Body of pancreas (tissue), 4 donors: ENCODE measurements at places on chromosomes 6 and 20.

GRCh38 chr6:109118871-109119354 is 23.6 kb downstream of the CEP57L1 start:
- no peak for DNase-seq

GRCh38 chr6:132607544-132608233 is 16.4 kb downstream of the TAAR2 start:
- DNase-seq, result no peak

- no peak for DNase-seq
Observed at GRCh38 chr20:4802527-4802926, 80.8 kb downstream of the PRND start.

DNA sequence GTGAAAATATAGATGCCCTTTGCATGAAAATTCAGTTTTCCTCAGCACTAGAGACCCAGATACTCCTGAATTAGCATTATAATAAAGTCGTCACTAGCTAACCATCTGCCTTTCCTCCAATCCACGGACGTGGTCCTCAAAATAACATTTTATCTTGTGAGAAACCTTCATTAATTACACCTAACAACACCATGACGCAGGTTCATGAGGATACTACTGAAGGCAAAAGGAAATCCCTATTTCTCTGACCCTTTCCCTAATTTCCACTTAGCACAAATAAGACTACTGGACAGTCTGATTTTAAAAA is 1.3 kb upstream of the PNISR start:
- DNase-seq, result no peak

- no peak for DNase-seq
Observed at GRCh38 chr6:4773181-4773580, 3.0 kb upstream of the CDYL start.

DNA sequence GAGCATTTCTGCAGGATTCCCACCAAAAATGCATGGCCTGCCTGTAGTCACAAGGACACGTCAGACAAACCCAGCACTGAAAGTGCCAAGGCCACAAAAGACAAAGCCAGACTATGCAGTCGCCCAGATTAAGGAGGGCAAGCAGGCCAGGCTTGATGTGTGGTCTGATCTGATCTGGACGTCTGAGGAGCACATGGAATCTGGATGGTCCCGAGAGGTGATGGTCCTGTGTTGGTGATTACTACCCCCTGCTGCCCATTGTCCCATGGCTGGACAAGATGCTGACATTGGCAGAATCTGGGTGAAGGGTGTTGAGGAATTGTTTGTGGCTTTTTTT is 17.1 kb downstream of the NPEPL1 start:
- DNase-seq, result peak; percentile 0

GRCh38 chr6:23180504-23181293 is 611.3 kb downstream of the HDGFL1 start:
- peak; percentile 65 for DNase-seq

GRCh38 chr20:49179368-49180277 is 8.5 kb downstream of the STAU1 start:
- no peak for DNase-seq

DNA sequence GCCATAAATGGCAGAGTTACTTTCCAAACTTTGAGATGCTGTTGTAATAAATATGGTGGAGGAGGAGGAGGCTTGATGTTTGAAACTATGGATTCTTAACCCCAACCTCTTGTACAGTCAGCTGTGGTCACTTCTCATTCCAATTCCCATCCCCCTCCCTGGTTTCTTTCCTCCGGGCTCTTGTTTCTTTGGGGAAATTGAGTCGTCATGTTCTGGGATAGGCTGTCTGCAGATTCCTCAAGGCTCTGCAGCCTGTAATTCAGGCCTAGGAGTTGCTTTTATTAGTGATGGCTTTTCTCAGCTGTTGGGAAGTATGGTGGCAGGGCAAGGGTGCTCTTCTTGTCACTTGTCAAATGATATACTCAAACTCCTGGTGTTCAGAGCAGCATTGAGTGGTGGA is 2.6 kb downstream of the PTK7 start:
- DNase-seq, result no peak
